OCI-M1 (cell line): ENCODE measurements at places on chromosomes 2 and 18.

DNA sequence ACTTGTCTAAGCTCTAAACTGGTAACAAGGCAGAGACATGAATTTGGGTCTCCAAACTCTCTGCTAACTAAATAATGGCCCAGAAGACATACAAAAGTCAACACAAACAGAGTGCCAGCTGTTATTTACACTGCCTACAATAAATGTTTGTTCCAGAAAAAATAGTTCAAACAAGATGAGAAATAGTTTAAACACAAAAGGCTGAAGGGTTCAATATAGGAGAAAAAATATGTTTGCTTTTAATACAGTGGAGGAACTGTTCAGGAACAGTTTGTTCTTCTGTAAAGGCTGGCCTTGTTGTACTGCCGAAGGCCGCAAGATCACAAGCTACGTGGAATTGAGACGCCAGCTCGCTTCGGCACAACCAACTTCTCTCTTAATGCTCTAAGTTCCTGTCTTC, 74.6 kb downstream of the AFF3 start:
- no peak for DNase-seq

DNA sequence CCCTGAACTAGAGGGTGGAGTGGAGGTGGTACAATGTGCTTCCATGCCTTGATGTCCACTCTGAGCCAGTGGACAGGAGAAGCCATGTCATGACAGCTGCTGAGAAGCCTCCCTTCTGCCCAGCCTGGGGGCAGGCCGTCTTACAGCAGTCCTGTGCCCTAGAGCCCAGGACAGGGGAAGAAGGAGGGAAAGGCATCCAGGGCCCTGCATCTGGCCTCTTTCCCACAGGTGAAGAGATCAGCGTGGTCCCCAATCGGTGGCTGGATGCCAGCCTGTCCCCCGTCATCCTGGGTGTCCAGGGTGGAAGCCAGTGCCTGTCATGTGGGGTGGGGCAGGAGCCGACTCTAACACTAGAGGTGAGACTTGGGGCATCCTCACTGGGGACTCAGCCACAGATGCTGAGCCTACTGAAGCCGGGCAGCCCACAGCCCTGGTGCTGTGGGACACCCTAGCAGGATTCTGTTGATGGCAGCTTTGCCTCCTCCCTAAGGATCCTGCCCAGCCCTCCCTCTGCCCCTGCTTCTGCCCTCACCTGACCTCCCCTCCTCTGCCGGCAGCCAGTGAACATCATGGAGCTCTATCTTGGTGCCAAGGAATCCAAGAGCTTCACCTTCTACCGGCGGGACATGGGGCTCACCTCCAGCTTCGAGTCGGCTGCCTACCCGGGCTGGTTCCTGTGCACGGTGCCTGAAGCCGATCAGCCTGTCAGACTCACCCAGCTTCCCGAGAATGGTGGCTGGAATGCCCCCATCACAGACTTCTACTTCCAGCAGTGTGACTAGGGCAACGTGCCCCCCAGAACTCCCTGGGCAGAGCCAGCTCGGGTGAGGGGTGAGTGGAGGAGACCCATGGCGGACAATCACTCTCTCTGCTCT, 3.1 kb downstream of the IL36RN start:
- DNase-seq, result no peak

DNA sequence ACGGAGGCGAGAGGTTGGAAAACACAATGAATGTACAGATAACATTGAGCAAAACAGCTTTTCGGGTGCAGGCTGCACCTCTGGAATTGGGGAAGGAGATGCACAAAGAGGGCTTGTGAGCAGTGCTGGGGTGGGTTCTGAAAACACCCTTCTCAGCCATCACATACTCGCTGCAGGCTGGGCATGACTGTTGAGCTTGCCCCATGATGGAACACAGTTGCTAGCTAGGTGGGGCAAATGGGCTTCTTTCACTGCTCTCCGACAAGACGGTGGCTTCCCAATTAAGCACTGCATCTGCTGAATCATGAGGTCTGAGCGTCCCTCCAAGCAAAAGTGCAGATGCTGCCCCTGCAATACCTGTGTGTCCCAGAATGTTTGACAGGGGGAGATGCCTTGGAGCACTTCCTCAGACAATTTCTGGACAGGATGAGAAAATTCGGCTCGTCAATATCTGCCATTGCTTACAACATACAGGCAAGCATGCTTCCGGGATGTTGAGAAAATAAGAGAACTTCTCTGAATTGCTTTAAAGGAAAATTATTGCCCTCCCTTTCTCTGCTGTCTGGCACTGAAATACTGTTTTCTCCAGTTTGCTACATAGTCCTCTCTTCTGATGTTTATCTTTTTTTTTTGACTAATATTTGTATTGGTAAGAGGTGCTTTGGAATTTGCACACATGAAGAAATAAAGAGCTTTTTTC, 77.3 kb upstream of the SH3BP4 start:
- no peak for DNase-seq

DNA sequence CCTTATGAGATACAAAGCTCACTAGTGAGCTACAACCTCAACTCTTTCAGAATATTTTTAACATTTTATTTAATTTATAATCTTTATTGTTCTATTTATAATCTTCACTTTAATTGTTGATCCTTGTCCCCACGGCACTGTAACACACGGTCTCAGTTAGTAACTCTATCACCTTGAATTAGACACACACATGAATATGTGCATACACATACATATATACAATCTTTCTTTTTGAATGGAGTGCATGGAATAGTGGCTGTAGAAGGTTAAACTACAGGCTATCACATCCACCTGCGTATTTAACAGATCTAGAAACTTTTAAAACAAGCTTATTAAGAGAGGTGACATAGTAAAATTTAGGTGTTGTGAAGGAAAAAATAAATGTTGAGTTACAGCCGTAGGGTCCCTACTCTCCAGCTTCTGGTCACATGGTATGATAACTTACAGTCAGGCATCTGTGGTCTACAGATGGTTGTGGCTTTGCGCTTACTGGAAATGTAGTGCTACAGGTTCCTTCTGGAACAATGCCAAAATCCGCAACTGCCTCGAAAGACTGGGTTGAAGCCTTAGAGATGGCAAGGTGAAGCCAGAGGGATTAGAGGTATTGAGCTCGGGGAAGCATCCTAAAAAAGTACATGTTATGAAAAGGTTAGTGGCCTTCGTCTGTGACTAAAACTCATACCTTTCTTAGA, 1324.1 kb upstream of the SLC39A10 start:
- DNase-seq, result peak; percentile 70

DNA sequence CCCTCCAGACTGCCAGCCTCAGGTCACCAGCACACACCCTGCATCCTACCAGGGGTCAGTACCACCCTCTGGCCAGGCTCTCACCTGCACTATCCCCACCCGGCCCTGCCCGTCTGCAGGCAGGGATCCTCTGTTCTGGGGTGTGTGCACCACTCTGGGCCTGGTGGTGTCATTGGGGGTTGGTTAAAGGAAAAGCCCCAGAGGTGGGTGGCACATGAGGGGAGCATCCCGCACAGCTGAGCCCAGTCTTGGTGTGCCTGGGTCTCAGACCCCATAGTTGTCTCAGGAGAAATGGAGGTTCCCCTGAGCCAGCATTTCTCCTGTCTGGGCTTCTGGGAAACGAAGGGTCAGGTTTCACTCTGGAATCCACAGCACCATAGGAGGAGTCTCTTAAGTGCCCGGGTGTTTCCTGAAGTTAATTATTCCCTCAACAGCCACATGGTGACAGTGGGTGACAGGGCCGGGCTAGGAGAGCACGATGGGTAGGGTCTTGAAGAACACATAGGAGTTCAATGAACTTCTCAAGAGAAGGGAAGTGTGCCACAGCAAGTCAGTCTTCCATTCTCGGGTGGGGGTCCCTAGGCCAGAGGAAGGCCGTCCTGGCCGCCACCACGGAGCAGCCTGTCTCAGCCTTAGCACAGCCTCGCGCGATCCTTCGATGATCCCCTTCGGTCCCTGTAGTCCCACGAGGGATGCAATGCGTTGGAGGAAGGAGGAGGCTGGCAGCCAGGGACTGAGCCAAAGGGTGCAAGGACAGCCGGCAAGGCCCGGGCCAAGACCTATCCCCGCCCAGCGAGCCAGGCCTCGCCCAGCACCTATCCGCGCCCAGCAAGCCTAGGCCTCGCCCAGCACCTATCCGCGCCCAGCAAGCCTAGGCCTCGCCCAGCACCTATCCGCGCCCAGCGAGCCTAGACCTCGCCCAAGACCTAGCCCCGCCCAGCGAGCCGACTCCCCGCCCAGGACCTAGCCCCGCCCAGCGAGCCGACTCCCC, 1.1 kb upstream of the FARP2 start:
- DNase-seq, result peak; percentile 79

DNA sequence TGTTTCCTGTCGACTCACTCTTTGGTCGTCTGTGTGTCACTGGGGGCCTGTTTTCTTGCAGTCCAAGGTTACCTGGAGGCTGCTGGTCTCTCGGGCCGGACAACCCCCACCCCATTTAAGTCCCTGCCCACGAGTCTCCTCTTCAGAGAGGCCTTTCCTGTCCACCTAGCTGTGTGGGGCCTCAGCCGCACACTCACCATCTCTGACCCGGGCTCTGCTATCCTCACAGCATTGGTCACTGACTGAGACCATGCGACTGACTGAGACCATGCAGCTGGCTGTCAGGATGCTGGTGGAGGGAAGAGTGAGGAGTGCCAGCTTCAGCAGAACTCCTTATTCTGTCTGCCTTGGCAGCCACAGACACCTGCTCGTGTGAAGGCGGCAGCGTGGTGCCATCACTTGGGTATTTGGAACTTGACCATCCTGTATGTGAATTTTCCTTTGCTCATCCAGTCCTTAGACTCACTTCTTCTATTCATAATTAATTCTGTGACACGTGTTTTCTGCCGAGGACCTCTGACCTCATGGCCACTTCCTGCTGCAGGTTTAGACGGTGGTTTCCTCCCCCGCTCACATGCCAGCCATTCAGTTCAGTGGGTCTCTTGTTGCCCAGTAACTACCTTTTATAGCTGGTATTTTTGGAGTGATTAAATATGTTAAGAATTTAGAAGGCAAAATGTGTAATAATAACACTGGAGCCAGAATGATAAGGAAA, 47.5 kb upstream of the ASB1 start:
- peak; percentile 50 for DNase-seq

- DNase-seq, result no peak
Measured at GRCh38 chr2:43174368-43174916, 52.0 kb downstream of the ZFP36L2 start.

GRCh38 chr2:237790353-237790752, 8.2 kb upstream of the RBM44 start:
- peak; percentile 26 for DNase-seq

- no peak for DNase-seq
Measured at GRCh38 chr2:96514521-96514920, 9.4 kb upstream of the NEURL3 start.

GRCh38 chr2:10377747-10378085, 70.4 kb downstream of the ODC1 start:
- DNase-seq, result no peak

DNA sequence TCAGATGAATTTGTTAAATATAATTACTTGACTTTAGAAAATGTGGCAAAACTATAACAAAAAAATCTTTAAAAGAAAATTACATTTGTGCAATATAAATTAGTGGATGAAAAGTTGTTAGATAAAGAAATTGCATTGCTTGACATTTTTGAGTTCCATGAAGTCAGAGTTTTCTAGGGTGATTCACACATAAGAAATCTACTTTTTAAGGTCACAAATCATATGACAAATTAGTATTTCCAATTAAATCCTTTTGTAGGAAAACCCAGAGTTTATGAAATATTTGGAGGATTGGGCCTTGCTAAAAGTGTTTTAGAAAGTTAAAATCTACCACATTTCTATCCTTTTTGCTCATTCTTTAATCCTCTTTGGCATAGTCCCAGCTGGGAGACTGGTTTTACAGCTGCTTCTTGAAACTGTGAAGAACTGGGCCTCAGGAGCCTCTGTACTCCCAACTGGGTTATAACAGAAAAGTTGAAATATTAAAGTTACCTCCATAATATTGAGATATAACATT, 289.2 kb downstream of the LRRTM4 start:
- no peak for DNase-seq
